ENCODE measurements at places on chromosomes 2 and 18.

- no peak for DNase-seq
Measured at GRCh38 chr2:180311-180710, 83.5 kb downstream of the SH3YL1 start.

- no peak for DNase-seq
Measured at GRCh38 chr2:152890736-152891135, 172.3 kb downstream of the ARL6IP6 start.

DNA sequence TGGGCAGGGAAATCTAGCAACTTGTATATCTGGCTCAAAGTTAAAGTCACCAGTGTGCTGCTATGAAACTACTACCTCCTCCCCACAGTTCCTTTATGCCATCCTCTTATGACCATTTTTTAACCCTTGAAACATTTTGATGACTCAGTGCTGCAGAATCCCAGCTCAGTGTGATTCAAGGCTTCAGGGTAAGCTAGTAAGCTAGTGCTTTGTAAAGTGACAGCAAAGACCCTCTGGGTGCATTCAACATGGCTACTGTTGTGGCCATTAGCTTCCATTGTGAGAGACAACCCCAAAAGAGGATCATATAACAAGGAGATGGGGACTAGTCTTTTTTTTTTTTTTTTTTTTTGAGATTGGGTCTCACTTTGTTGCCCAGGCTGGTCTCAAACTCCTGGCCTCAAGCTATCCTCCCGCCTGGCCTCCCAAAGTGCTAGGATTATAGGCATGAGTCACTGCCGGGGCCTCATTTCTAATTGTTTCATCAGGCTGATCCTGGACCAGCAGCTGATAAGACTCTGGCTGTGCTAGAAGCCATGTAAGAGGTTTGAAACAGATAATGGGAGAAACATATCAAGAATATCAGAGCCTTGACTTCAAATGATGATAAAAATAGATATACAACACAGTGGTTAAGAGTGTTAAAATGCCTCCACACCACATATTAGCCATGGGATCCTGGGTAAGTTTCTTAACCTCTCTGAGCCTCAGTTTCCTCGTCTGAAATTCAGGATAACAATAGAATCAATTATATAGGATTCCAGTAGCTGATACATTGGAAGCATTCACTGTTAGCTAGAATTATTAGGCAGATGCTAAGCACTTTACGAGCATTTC lies 65.7 kb upstream of the RTN4 start:
- DNase-seq: peak; percentile 60

GRCh38 chr2:222160944-222161343 lies 137.9 kb downstream of the PAX3 start:
- DNase-seq: no peak

DNA sequence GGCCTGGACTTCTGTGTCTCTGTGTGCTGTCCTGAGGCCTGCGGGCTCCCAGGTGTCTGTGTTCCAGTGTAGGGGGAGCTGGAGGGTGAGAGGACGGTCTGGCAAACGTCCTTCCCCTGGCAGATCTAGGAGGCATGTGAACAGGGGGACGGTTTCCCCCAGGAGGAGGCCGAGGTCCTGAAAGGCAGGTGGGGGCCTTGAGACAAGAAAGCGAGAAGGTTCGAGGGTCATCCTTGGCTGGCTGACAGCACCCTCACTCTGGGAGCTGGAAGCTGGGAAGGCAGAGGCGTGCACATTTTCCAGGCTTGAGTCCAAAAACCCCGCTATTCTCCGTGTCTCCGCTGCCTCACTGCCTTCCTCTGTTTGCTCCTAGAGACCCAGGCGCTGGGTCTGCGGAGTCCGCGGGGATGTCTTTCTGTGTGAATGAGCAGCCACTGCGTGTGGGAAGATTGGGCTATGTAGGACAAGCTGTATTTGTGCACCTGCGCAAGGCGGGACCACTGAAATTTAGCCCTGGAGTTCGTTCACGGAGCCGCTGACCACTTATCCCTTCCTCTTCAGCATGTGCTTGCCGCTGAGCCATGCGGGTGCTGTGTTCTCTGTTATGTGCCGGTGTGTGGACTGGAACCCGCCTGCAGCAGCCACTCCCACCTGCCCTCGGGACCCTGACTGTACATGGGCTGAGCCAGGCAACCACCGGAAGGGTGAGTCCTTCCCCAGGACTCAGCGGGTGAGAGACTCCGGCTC lies 43.7 kb downstream of the TWIST2 start:
- DNase-seq: no peak

DNA sequence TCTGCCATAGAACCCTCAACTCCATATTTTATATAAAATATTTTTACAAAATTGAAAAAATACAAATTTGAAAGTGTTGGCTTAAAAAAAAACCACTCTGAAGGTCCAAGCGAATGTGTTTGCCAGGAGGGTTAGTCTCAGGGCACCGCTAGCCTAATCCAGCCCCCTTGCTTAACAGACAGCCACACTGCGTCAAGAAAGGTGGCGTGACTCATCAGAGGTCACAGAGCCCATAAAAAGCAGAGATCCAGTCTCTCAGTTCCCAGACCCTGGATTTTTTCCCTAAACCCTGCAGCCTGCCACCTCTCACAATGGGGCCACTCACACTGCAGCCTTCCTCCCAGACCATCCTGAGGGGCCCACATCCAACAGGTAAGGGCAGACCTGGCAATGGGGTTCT lies 3.9 kb upstream of the TNS1 start:
- DNase-seq: no peak

GRCh38 chr2:231548752-231549151 lies 18.5 kb upstream of the NMUR1 start:
- DNase-seq: no peak

GRCh38 chr2:143679617-143680016 lies 550.4 kb downstream of the ARHGAP15 start:
- no peak for DNase-seq

- no peak for DNase-seq
Measured at GRCh38 chr2:205612636-205613035, 69.7 kb upstream of the NRP2 start.

- peak; percentile 22 for DNase-seq
Measured at GRCh38 chr18:23317975-23318675, 135.0 kb upstream of the RIOK3 start.

GRCh38 chr2:98085649-98086048 lies 1.3 kb upstream of the VWA3B start:
- peak; percentile 26 for DNase-seq

DNA sequence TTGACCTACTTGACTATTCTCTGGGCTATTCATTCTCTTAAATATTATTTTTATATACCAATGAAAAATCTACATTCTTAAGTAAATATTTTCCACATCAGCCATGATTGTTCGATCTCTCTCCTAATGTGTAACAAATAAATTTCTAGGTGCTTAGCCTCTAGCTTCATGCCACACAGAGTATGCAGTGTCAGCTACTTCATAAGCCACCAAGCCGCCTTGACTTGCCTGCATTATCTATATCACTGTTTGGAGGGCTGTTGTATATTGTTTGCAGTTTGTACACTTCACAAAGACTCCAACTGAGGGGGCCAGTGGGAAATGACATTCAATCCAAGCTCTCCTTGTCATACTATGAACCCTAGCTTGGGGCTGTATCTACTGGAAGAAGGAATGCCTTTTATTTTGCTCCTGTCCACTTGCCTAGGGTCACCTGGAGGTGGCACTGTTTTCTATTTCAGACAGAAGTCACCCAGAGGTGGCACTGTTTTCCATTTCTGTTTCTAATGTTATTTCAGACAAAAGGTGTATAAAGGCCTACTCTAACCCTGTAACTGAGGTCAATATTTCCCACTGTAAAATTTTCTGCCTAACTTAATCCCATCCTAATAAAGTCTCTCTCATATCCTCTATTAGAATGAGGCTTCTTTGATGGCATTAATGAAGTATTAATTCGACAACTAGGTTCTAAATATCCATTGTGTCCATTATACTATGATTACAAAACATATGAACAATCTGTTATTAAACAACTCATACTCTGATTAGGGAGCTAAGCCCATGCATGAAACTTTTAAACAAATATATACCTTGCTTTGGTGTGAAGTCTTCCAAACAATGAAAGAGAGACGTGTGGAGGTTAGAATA lies 36.4 kb downstream of the COL5A2 start:
- peak; percentile 33 for DNase-seq

- no peak for DNase-seq
Measured at GRCh38 chr18:74571895-74572680, 25.6 kb upstream of the ZNF407 start.

GRCh38 chr2:174868878-174869277 lies 104.6 kb upstream of the CHRNA1 start:
- DNase-seq: no peak

DNA sequence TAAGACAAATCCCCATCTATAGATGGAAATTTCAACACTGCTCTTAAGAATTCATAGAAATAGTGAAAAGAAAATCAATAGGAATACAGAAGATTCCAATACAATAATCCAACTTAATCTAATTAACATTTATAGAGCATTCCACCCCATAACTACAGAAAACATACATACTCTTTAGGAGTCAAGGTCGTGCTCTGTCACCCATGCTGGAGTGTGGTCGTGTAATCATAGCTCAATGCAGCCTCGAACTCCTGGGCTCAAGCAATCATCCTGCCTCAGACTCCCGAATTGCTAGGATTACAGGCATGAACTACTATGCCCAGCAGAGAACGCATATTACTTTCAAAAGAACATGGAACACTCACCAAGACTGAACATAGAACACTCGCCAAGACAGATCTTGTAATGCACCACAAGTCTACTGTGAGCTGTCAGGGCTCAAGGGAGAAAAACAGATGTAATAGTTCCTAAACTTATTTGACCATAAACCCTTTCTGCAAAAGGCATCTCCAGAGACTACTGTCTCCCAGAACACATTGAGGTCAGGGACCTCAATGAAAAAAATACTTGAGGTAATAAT lies 14.1 kb downstream of the MEMO1 start:
- no peak for DNase-seq

- DNase-seq: peak; percentile 45
Measured at GRCh38 chr2:127535422-127535901, at the start of gene MYO7B. TSS of gene MYO7B (plus strand) at chr2:127535683. CDS start at chr2:127559723, 24,040 bp downstream.

GRCh38 chr18:62850619-62851306 lies 135.4 kb downstream of the PHLPP1 start:
- no peak for DNase-seq

- no peak for DNase-seq
Measured at GRCh38 chr18:60445341-60445740, 72.8 kb upstream of the MC4R start.

DNA sequence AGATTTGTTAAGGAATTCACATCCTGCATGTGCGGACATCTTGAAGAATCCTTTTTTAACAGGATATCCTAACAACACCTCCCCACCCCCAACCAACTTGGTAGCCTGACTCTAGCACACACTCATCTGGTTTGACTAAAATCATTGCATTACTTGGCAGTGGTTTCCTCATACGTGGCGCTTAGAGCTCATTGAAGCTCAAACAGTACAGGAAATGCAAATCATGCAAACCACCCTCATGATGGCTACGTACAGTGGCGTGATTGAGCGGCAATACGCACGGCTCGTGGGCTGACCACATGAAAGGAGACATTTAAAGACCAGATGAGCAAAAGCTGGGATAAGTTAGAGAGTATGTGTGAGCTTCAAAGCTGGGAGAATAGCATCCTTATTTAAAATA lies 336.2 kb downstream of the ZEB2 start:
- DNase-seq: peak; percentile 82

DNA sequence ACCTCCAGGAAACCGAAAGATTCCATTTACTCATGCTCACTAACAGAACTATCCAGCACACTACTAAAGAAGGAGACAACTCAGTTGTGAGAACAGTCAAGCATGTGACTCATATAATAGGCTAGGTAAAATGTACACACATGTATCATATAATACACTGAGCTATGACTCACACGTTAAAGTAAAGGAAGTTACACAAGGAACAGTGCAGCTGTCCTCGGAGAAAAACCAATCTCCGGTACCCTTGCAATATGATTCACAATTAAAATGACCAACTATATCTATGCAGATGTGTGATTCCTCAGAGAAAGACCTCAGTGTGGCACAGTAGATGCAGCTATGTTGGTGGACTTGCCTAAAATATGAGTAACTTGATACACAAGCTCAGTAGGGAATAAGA lies 76.5 kb downstream of the STRN start:
- peak; percentile 78 for DNase-seq

DNA sequence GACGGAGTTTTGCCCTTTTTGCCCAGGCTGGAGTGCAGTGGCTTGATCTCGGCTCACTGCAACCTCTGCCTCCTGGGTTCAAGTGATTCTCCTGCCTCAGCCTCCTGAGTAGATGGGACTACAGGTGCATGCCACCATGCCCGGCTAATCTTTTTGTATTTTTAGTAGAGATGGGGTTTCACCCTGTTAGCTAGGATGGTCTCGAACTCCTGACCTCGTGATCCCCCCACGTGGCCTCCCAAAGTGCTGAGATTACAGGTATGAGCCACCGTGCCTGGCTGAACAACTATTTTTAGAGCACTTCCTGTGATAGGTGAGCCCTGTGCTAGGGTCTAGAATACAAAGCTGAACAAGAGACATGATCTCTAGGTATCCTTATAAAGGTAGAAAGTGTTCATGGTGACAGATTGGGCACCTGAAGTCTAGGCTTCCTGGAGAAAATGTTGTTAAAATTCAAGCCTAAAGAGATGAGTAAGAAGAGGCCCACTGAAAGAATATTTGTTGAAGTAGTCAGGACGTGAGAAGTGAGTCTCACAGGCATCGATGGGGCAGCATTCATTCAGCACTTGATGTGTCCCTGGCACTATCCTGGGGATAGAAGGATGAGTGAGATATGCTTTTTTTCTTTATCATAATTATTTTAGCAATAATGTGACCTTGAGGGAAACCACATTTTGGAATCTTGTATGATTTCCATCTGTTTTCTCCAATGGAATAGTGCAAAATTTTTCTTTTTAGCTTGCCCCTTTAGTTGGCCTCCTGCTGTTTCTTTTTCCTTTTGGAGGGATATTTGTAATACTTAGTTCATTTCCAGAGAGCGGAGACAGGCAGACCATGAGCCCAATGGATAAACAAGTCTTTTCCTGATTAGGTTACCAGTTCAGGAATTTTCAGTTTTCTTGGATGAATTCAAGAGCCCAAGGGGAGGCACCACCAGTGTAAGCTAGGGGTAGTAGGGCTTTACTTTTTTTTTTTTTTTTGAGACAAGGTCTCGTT lies 5.1 kb downstream of the ZNF236 start:
- DNase-seq: no peak

- DNase-seq: no peak
Measured at GRCh38 chr18:49878567-49879270, 65.4 kb upstream of the ACAA2 start.

GRCh38 chr2:223959688-223960087 lies 2.4 kb downstream of the MRPL44 start:
- DNase-seq: no peak

GRCh38 chr2:100891906-100892642 lies 72.1 kb downstream of the NPAS2 start:
- DNase-seq: peak; percentile 50

GRCh38 chr2:88574445-88574844 lies 52.8 kb downstream of the EIF2AK3 start:
- DNase-seq: no peak

DNA sequence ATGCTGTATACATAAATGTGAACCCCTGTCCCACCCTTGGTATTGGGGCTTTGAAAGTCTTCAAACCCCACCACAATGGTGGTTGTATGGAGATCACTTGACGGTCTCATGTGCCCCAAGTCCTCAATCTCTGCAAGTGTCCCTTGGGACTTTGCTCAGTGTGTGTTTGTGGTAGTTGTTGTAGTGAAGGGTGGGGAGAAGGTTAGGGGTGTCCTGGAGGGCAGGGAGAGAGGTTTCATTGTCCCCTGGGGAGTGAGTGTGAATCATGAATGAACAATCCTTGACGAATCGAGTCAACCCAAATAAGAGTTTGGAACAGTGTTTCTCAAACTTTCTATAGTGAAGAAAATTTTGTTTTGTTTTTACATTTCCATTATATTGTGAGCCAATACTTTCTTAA lies 28.1 kb downstream of the COL4A3 start:
- DNase-seq: no peak

Measured in SW480 (cell line).